ENCODE measurements at places on chromosomes 16 and 17. TPM values are rescaled to one million over a fixed set of nuclear protein-coding genes. Genes with fewer than 3 reads are reported as not detected.

Gene INCA1
- total RNA-seq: not detected

Gene KRTAP1-1
- not detected for total RNA-seq

Gene QRICH2
- 1.3 TPM for total RNA-seq

Gene KRT31
- 2.5 TPM for total RNA-seq

Gene CNGB1
- not detected for total RNA-seq

Gene HASPIN
- total RNA-seq: 5.4 TPM

Gene ZDHHC1
- 11.1 TPM for total RNA-seq

Gene TIMM22
- total RNA-seq: 11.6 TPM

Gene RAMP2
- 11.8 TPM for total RNA-seq

Gene GAA
- 28.3 TPM for total RNA-seq

Gene ZFP3
- total RNA-seq: 6.1 TPM

Gene RANBP10
- total RNA-seq: 12.2 TPM

Gene MMP2
- total RNA-seq: 4.5 TPM

Gene IGF2BP1
- total RNA-seq: not detected

Gene LPO
- total RNA-seq: not detected

Gene HSD11B2
- total RNA-seq: 9.4 TPM

Gene TRPV3
- total RNA-seq: not detected

Gene CDRT15
- total RNA-seq: not detected

Gene CLTC
- 212 TPM for total RNA-seq

Gene RHBDF1
- 27.4 TPM for total RNA-seq

Gene KRTAP9-4
- total RNA-seq: not detected

Gene TEX19
- total RNA-seq: not detected

Gene STAT5A
- 34.3 TPM for total RNA-seq

Gene ST6GALNAC1
- total RNA-seq: 40.2 TPM

Gene GPR142
- total RNA-seq: 0.38 TPM

Gene GLIS2
- 1.7 TPM for total RNA-seq

Gene SLFN12L
- 0.50 TPM for total RNA-seq

Gene GAS7
- total RNA-seq: 35.4 TPM

Gene SDR42E1
- total RNA-seq: 7.1 TPM

Gene KRTAP4-9
- not detected for total RNA-seq

Gene CES2
- 165 TPM for total RNA-seq

Gene COQ9
- 56.9 TPM for total RNA-seq

Gene CES1
- total RNA-seq: 0.88 TPM

Gene SCNN1G
- 10.8 TPM for total RNA-seq

Gene CFAP97D1
- total RNA-seq: 0.13 TPM
